Tibial nerve (tissue), 4 donors: ENCODE measurements at places on chromosomes 7 and 10.

GRCh38 chr10:113953505-113954272 lies 90.0 kb upstream of the ADRB1 start:
- DNase-seq = no peak
- H3K27me3 ChIP-seq = no peaks in the 10 kb centered on the region
- no peak overlapping the region for H3K4me3 ChIP-seq
- no peak overlapping the region for H3K27ac ChIP-seq
- H3K36me3 ChIP-seq = no peaks in the 10 kb centered on the region

DNA sequence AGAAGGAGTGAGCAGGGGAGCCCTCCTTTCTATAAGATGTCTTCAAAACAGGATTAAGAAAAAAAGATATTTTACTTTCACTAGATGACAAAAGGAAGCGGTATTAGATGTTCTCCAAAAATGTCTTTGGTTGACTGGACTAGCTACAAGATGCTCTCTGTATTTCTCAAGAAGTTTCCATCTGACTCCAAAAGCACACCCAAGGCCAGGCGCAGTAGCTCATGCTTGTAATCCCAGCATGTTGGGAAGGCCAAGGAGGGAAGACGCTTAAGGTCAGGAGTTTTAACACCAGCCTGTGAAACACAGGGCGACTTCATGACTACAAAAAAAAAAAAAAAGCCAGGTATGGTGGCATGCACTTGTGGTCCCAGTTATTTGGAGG lies 84.5 kb downstream of the PIP4K2A start:
- no peaks in the 10 kb centered on the region for H3K27me3 ChIP-seq
- DNase-seq = no peak
- no peaks in the 10 kb centered on the region for H3K36me3 ChIP-seq
- no peak overlapping the region for H3K4me3 ChIP-seq
- peaks cover 41% of the 10 kb centered on the region for H3K4me1 ChIP-seq

GRCh38 chr7:2774935-2775334 lies 69.2 kb downstream of the GNA12 start:
- H3K27ac ChIP-seq = no peak overlapping the region
- no peak overlapping the region for H3K4me3 ChIP-seq
- H3K36me3 ChIP-seq = no peaks in the 10 kb centered on the region
- no peaks in the 10 kb centered on the region for H3K4me1 ChIP-seq
- DNase-seq = no peak

DNA sequence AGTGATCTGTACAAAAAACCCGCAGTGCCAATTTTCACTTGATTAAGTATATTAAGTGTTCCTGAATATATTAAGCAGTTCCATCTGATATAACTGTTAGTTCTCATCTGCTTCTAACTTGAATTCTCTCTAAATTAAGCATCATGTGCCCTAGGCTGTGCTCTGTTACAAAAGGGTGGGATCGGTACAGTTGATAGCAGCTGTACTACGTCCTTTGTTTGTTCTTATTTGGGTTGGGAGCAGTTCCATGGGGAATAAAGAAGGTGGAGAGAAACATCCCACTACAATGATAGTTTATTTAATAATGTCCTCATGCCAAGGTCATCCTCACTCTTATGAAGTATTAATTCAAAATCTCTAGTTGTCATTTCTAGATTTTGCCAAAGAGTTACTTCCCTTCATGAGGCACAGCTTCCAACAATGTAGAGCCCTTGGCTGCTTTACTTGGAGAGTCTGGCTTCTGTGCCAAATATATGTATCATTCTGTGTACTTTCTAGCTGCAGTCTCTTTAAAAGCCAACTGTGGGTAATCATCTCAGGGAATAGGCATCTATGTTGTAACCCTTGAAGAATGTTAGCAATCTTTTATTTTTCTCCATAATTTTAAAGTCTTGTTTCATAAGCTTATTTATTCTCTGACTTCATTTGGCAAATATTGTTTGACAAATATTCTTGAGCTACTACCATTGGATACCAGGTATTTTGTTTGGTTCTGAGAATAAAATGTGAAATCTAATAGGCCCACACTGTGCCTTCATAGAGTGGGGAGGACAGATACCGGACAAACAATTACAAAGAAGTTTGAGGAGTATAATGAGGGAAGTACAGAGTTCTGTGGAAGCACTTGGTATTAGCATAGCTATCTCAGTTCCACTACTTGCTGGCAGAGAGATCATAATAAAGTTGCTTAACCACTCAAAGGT lies 22.4 kb upstream of the AHR start:
- DNase-seq = no peak
- H3K27me3 ChIP-seq = no peaks in the 10 kb centered on the region
- no peak overlapping the region for H3K4me3 ChIP-seq
- peaks cover 9% of the 10 kb centered on the region for H3K4me1 ChIP-seq
- no peaks in the 10 kb centered on the region for H3K36me3 ChIP-seq

- no peaks in the 10 kb centered on the region for H3K4me1 ChIP-seq
- H3K4me3 ChIP-seq = no peak overlapping the region
- H3K27ac ChIP-seq = no peak overlapping the region
- H3K36me3 ChIP-seq = peaks cover 6% of the 10 kb centered on the region
- DNase-seq = no peak
These were observed 1.6 kb downstream of the WEE2 start for GRCh38 chr7:141709749-141710148.

GRCh38 chr7:102220960-102221800 lies 65.5 kb upstream of the SH2B2 start:
- H3K27ac ChIP-seq = no peak overlapping the region
- no peak for DNase-seq
- H3K4me1 ChIP-seq = no peaks in the 10 kb centered on the region
- no peaks in the 10 kb centered on the region for H3K27me3 ChIP-seq
- no peak overlapping the region for H3K4me3 ChIP-seq

- H3K36me3 ChIP-seq = no peaks in the 10 kb centered on the region
- no peak overlapping the region for H3K4me3 ChIP-seq
- H3K27ac ChIP-seq = peak overlapping the region; percentile 41
- peaks cover 41% of the 10 kb centered on the region for H3K4me1 ChIP-seq
These were observed 108.3 kb downstream of the AHR start for GRCh38 chr7:17406738-17407137.

DNA sequence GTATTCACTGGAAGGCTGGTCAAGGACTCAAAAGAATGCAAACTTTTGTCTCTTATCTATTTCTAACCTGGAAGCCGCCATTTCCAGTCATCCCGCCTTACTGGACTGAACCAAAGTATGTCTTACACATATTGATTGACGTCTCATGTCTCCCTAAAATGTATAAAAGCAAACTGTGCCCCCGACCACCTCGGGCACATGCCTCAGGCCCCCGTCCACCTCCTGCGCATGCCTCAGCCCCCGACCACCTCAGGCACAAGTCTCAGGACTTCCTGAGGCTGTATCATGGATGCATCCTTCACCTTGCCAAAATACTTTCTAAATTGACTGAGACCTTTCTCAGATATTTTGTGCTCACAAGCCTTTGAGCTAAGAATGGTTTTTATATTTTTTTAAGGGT lies 148.6 kb downstream of the PTPRN2 start:
- no peak for DNase-seq
- no peaks in the 10 kb centered on the region for H3K36me3 ChIP-seq
- H3K4me3 ChIP-seq = no peak overlapping the region
- H3K27ac ChIP-seq = no peak overlapping the region
- no peaks in the 10 kb centered on the region for H3K4me1 ChIP-seq

- no peaks in the 10 kb centered on the region for H3K4me1 ChIP-seq
- H3K27ac ChIP-seq = no peak overlapping the region
- DNase-seq = no peak
- H3K27me3 ChIP-seq = no peaks in the 10 kb centered on the region
- H3K36me3 ChIP-seq = no peaks in the 10 kb centered on the region
These were observed 29.7 kb upstream of the TAS2R16 start for GRCh38 chr7:123024989-123025758.

- peak; percentile 39 for DNase-seq
- H3K4me3 ChIP-seq = no peak overlapping the region
- no peaks in the 10 kb centered on the region for H3K27me3 ChIP-seq
- H3K36me3 ChIP-seq = no peaks in the 10 kb centered on the region
- no peak overlapping the region for H3K27ac ChIP-seq
- H3K4me1 ChIP-seq = no peaks in the 10 kb centered on the region
These were observed 97.6 kb downstream of the SUGCT start for GRCh38 chr7:40232242-40232893.

- no peak overlapping the region for H3K27ac ChIP-seq
- DNase-seq = no peak
- H3K4me1 ChIP-seq = no peaks in the 10 kb centered on the region
- no peak overlapping the region for H3K4me3 ChIP-seq
- no peaks in the 10 kb centered on the region for H3K36me3 ChIP-seq
These were observed 6.0 kb downstream of the ASB4 start for GRCh38 chr7:95491634-95492314.

DNA sequence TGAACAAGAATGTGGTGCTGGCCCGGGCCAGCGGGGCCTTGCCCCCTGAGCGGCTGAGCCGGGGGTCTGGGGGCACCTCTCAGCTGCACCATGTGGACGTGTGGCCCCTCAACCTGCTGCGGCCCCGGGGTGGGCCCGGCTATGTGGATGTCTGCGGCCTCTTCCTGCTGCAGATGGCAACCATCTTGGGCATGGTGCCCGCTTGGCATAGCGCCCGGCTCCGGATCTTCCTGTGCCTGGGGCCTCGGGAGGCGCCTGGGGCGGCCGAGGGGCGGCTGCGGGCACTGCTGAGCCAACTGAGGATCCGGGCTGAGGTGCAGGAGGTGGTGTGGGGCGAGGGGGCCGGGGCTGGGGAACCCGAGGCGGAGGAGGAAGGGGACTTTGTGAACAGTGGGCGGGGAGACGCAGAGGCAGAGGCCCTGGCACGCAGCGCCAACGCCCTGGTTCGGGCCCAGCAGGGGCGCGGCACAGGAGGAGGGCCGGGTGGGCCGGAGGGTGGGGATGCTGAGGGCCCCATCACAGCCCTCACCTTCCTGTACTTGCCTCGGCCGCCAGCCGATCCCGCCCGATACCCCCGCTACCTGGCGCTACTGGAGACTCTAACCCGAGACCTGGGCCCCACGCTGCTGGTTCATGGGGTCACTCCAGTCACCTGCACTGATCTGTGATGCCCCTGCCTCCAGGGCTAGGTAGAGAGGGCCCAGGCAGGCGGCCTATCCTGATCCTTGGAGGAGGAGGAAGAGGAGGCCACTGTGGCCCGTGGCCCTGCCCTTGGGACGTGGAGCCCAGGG lies 1.1 kb upstream of the TRIP6 start:
- H3K27me3 ChIP-seq = no peaks in the 10 kb centered on the region
- H3K4me3 ChIP-seq = peak overlapping the region; percentile 85
- peak; percentile 69 for DNase-seq
- no peaks in the 10 kb centered on the region for H3K4me1 ChIP-seq
- H3K36me3 ChIP-seq = peaks cover 56% of the 10 kb centered on the region
- peak overlapping the region; percentile 99 for H3K27ac ChIP-seq

- no peaks in the 10 kb centered on the region for H3K4me1 ChIP-seq
- H3K27me3 ChIP-seq = no peaks in the 10 kb centered on the region
These were observed 900.3 kb upstream of the SORCS1 start for GRCh38 chr10:108064746-108065260.

- no peak for DNase-seq
- H3K27ac ChIP-seq = no peak overlapping the region
- H3K4me1 ChIP-seq = no peaks in the 10 kb centered on the region
- H3K36me3 ChIP-seq = no peaks in the 10 kb centered on the region
- no peaks in the 10 kb centered on the region for H3K27me3 ChIP-seq
- no peak overlapping the region for H3K4me3 ChIP-seq
These were observed 143.4 kb upstream of the LSM8 start for GRCh38 chr7:118040562-118040961.

GRCh38 chr7:24978843-24979469 lies 1.0 kb downstream of the OSBPL3 start:
- peak overlapping the region; percentile 68 for H3K4me3 ChIP-seq
- H3K27ac ChIP-seq = peak overlapping the region; percentile 86
- H3K27me3 ChIP-seq = no peaks in the 10 kb centered on the region
- no peak for DNase-seq

- no peaks in the 10 kb centered on the region for H3K27me3 ChIP-seq
- H3K36me3 ChIP-seq = peaks cover 12% of the 10 kb centered on the region
- no peak overlapping the region for H3K4me3 ChIP-seq
- H3K4me1 ChIP-seq = peaks cover 18% of the 10 kb centered on the region
- no peak overlapping the region for H3K27ac ChIP-seq
- DNase-seq = no peak
These were observed 26.5 kb downstream of the LMTK2 start for GRCh38 chr7:98133181-98133580.

DNA sequence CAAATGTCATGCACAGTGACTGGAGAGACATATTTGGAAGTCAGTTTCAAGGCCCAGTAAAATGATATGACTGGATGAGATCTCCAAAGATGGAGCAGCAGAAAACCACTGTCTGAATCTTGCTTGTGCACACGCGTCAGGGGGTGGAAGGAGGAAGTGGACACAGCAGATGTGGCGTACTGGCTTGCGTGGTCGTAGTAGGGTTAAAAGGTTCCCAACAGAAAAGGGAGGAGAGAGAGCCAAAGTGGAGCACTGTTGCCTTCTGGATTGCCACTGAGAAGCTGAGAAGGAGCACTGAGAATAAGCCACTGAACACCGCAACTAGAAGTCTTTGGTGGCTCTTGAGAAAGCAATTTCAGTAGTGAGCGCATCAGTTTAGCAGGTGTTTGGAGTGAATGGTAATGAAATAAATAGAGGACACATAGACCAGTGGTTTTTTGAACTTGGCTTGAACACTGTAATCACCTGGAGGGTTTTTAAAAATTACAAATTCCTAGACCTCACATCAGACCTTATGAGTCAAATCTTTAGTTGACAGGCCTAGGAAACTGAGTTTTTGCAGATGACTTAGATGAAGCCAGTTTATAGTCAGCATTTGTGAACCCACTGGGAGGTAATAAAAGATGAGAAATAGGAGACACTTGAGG lies 227.3 kb downstream of the PTEN start:
- DNase-seq = no peak
- no peaks in the 10 kb centered on the region for H3K36me3 ChIP-seq
- no peaks in the 10 kb centered on the region for H3K27me3 ChIP-seq
- H3K4me1 ChIP-seq = no peaks in the 10 kb centered on the region
- H3K4me3 ChIP-seq = no peak overlapping the region
- no peak overlapping the region for H3K27ac ChIP-seq

DNA sequence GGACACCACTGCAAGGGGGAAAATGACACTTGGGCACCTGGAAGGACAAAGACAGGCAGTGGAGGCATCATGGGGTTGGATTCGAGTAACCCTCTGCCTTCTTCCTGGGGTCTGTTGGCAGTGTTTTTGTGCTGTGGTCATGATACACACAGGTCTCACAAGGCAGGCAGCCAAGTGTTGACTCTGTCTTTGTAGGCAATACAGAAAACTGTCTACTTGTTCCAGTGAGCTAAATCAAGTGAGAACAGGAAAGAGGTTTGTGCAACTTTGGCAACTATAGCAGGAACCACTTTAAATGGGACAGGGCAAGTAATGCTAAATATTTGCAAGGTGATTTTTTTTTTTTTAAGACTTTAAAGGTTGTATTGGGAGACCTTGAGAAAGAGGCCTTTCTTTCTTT lies 578.6 kb upstream of the GALNT17 start:
- H3K36me3 ChIP-seq = no peaks in the 10 kb centered on the region
- no peak overlapping the region for H3K4me3 ChIP-seq
- H3K27ac ChIP-seq = no peak overlapping the region
- DNase-seq = no peak

- H3K27me3 ChIP-seq = no peaks in the 10 kb centered on the region
- H3K4me3 ChIP-seq = no peak overlapping the region
- H3K27ac ChIP-seq = no peak overlapping the region
- DNase-seq = no peak
These were observed 72.9 kb upstream of the CAV2 start for GRCh38 chr7:116426428-116427156.
